Stimulated activated CD8-positive, alpha-beta memory T cell treated with anti-CD3 and anti-CD28 coated beads, Interleukin-4, amount 100 ng/mL, for 1 hour (primary cell): ENCODE measurements at places on chromosomes 11 and 22.

DNA sequence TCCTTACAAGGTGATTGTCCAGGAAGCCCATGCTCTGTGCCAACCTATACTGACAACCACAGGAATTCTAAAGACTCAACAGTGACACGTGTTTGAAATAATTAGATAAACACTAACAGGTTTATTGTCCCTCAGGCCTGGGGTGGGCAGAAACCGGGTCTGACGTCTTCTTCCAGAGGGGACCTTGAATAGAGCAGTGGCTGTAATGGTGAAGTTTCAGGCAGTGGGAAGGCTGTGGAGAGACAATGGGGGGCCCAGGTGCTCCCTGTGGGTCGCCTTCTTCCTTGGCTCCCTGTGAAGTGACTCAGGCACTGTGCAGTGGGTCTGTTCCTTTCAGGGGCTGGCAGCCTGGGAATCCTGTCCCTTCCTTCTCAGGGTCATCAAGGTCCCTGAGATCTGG, 54.6 kb downstream of the OTOG start:
- DNase-seq = no peak

- DNase-seq = no peak
Measured at GRCh38 chr11:1271406-1271805, 38.0 kb downstream of the TOLLIP start.

- DNase-seq = no peak
Measured at GRCh38 chr22:23204541-23205157, 24.3 kb downstream of the BCR start.

DNA sequence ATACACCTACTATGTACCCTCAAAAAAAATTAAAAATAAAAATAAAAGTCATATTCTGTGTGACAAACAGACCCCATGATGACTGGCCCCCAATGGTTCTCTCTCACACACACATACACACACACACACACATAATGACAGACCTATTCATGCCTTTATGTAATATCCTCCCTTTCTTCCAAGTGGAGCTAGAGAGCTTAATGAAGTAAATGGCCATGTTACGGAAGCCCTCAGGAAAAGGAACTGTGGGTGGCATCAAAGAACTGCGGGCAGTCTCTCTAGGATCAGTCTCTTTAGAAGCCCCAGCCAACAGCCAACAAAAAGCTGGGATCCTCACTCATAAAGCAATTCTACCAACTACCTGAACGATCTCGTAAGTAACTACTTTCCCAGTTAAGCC, 125.5 kb downstream of the SIK3 start:
- no peak for DNase-seq

DNA sequence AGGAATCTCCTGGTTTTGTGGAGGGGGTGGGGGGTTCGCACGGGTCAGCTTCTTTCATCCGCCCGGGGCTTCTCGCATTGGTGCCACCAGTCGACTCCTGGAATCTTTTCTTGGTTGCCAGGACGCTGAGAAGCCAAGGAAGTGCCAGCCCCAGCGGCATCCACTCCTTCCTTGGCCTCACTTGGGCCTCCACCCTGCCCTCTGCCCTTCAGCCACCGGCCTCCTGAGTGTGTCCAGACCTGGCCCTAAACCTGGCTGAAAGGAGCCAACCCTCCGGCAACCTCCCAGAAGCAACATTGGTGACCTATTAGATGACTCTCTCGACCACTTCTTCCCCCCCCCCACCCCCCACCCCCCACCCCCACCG, 518 bp upstream of the GALNT18 start:
- DNase-seq = no peak

DNA sequence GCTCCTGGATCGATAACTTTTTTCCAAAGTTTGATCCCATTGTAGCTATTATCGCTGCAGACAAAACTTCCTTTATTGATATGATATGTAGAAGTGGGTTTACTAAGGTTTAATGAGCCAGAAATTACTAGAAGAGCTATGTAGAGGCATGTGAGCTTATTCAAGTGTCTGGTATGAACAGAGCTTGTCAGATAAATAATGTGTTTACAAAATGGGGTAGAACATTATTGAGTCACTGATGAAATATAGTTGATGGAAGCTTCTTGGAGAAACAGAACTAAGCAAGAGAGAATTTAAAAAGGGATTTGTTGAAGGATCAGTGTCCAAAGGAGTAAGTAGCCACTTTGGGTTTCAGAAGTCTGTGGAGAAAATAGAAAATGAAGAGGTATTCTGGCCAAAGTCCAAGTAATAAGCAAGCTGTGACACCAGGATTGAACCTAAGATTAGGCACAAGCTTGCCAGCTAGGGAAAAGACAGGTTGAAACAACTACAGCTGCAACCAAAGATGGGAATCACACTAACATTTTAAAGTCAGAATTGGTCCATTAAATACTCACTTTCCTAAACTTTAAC, 104.3 kb downstream of the MAML2 start:
- DNase-seq = no peak

- DNase-seq = no peak
Measured at GRCh38 chr22:27094633-27095308, 437.4 kb downstream of the MIAT start.

GRCh38 chr11:95413761-95414160, 182.8 kb upstream of the SESN3 start:
- no peak for DNase-seq

GRCh38 chr22:50308597-50308935, 1.1 kb upstream of the PLXNB2 start:
- no peak for DNase-seq

- DNase-seq = no peak
Measured at GRCh38 chr22:43395086-43395695, 16.6 kb upstream of the MPPED1 start.

- no peak for DNase-seq
Measured at GRCh38 chr22:27393371-27393770, 408.2 kb downstream of the MN1 start.

- DNase-seq = no peak
Measured at GRCh38 chr11:35717043-35717442, 54.5 kb downstream of the TRIM44 start.

GRCh38 chr11:113384551-113384950, 3.0 kb upstream of the ANKK1 start:
- no peak for DNase-seq

- DNase-seq = no peak
Measured at GRCh38 chr22:32680277-32680676, 121.2 kb upstream of the TIMP3 start.

DNA sequence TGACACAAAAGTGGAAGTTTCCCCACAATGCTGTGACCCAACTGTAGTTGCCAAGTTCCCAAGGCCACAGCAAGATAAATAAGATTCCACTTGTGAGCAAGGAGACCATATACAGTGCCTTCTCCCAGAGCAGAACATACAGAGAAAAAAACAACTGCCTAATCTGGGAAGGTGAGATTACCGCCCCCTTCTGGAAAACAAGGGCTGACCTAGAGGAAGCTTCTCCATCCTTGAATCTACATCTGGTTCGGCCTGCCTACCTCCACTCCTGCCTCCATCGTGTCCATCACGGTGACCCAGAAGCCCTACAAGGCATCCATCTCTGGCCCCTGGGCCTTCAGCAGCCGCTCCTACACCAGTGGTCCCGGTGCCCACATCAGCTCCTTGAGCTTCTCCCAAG, 6.1 kb upstream of the RNASEH2C start:
- DNase-seq = no peak

DNA sequence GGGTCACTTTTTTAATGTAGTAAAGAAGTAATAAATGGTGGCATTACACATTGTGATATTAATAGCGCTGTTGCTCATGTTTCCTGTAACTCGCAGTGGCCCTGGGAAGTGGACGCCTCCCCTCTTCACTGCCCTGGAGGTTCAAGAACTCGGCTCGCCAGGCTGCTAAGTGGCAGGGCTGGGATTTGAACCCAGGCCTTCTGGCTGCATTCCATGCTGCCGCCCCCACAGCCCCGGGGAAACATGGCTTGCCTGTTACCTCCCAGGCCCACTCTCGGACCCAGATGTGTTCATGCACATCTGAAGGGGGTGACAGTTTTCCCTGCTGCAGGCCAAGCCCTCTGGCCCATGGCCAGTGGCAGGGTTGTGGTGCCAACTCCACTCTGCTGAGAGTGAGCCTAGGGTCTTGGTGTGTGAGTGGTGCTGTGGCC, 25.0 kb upstream of the MGAT3 start:
- no peak for DNase-seq

DNA sequence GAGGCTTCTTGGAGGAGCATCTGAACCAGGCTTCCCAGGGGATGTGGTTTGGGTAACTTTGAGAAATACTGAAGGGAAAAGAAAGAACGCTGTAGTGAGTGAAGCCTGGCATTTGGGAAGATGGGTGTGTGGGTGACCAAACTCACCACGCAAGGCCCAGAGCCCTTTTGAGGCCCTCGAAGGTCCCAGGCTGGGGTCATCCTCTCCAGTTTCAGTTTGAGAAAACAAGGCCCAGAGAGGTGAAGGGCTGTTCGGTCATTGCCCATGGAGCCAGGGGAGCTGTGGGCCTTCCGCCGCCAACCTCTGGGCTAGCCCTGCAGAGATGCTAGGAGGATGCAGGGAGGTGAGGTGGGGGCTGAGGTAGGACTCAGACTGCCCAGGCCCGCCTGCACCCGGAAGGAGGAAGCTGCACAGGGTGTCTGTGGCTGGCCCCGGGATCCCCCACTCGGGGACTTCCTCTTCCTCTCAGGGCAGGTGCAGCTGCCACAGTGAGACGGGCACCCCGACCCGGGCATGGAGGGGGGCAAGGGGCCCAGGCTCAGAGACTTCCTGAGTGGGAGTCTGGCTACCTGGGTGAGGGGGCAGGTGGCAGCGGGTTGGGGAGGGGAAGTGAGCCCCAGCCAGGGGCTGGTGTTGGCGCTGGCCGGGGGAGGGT, at the start of gene CCDC88B:
CCDC88B (plus strand) TSS at position 451 of the 655 bp plus-strand sequence; CDS start at position 514, 63 bp downstream.
- peak; percentile 73 for DNase-seq

GRCh38 chr11:31869986-31870385, 58.9 kb upstream of the PAX6 start:
- no peak for DNase-seq

- no peak for DNase-seq
Measured at GRCh38 chr11:10628508-10629236, 60.2 kb upstream of the LYVE1 start.

DNA sequence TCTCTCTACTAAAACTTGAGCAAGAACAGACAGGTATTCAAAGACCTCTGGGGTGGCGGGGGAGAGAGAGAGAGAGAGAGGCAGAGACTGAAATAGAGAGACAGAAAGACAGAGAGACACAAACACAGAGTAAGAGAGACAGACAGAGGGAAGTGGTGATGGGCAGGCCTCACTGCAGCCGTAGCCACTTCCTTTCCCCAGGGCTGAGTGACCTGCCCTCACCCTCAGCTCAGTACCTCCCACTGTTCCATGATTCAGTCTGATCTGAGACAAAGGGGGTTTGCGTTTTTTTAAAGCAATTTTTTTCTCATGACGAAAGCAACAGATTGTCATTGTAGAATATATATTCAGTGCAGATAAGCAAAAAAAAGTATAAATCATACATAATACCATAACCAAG, 607.9 kb upstream of the B3GAT1 start:
- no peak for DNase-seq

GRCh38 chr11:107780136-107780535, 68.3 kb upstream of the SLN start:
- DNase-seq = no peak

- DNase-seq = no peak
Measured at GRCh38 chr11:65530157-65530496, 5.2 kb downstream of the SCYL1 start.

DNA sequence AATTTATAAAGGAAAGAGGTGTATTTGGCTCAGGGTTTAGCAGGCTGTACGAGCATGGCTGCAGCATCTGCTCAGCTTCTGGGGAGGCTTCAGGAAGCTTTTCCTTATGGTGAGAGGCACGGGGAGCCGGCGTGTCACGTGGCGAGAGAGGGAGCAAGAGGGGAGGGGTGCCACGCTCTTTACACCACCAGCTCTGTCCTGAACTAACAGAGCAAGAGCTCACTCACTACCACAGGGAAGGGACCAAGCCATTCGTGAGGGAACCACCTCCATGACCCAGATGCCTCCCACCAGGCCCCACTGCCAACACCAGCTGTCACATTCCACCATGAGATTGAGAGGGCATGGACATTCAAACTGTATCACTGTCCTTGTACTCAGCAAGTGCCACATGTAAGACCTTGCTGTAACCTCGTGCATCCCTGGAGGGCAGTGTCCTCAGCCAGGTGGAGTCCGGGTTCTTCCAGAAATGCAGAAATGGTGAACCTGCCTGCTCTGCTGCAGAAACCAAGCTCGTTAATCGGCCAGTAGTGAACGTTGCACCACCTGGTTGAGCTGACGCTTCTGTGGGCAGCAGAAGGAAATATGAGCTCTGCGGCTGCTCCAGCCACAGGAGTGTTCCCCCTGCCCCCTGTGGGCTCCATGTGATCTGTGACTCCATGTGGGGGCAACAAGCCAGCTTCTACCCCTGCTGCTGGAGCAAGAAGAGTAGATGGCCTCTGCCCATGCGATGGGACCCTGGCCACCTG, 368.6 kb downstream of the TBC1D22A start:
- DNase-seq = no peak

GRCh38 chr11:128588093-128588492, 735 bp upstream of the ETS1 start:
- DNase-seq = no peak

- DNase-seq = no peak
Measured at GRCh38 chr11:30310623-30311022, 12.3 kb upstream of the ARL14EP start.

DNA sequence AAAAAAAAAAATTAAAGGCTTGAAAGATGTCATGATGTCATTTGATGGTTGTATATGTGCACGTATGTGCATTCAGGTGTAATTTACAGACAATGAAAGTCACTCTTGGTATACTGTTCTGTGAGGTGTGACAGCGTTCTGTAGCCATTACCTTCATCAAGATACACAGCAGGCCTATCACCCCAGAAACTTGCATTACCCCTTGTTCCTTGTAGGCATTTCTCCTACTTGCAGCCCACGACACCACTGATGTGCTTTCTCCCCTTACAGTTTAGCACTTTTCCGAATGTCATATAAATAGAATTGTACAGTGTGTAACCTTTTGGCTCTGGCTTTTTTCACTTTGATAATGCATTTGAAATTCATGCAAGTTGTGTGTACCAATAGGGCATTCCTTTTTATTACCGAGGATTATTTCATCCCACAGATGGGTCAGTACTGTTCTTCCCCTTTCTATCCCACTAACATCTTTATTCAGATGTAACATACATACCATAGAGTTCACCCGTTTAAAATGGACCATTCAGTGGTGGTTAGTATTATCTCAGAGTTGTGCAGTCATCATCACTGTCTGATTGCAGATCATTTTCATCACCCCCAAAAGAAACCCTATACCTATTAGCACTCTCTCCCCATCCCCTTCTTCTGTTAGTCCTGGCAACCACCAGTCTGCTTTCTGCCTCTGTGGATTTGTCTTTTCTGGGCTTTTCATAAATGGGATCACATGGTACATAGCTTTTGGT, 30.3 kb downstream of the BCR start:
- DNase-seq = no peak
